ENCODE measurements at places on chromosomes 3 and 15.
A peak's percentile ranks its signal among the peaks of the same experiment; 100 is the strongest.

DNA sequence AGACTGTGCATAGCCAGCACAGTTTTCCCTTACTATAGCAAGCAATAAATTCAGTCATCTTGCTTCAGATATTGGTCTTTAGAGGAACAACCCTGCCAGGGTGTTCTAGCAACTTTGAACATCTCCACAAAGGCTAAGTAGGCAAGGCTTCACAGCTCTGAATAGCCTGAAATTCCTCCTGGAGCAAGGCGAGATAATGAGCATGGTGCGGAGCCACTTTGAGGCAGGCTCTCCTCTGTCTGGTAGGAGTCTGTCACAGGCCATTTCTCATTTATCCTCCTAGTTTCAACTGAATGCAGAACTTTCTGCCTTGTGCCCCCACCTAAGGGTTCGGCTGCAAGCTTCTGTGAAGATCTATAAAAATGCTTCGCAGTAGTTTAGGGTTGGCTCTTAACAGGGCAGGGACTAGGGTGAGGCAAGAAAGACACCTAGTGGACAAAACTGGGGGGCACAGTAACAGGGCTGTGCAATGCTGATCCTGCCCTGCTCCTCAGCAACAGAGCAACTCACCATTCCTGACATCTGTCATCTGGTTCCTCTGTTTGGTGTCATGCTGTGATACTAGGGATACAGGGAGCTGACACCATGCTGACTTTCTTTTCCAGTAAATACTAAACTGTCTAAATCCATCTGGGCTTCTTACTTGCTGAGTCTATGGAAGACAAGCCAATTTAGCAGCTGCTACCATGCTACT lies 16.6 kb upstream of the EHHADH start:
- peak; percentile 69 for DNase-seq

- no peak for DNase-seq
Observed at GRCh38 chr15:93052090-93052879, 36.7 kb downstream of the RGMA start.

- DNase-seq: peak; percentile 76
Observed at GRCh38 chr3:36868614-36869436, 76.0 kb downstream of the TRANK1 start.

DNA sequence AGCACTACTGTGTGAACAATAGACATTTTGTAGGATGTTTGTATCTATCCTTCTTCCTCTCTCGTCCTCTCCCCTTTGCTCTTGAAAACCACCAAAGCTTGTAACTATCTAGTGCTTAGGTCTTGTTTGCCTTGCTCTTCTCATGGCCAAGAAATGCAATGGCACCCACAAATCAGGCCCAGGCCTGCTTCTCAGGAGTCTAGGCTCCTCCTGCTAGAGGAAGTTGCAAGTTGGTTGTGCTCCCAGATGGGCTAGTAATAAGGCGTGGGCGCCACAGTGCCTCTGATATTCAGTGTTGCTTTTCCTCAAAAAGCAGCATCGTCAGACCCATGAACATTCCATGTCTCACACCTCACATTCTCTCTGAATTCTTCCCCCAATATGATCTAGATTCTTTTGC lies 28.7 kb downstream of the ZNF385D start:
- no peak for DNase-seq

- no peak for DNase-seq
Observed at GRCh38 chr15:42364529-42364928, 5.2 kb downstream of the CAPN3 start.

DNA sequence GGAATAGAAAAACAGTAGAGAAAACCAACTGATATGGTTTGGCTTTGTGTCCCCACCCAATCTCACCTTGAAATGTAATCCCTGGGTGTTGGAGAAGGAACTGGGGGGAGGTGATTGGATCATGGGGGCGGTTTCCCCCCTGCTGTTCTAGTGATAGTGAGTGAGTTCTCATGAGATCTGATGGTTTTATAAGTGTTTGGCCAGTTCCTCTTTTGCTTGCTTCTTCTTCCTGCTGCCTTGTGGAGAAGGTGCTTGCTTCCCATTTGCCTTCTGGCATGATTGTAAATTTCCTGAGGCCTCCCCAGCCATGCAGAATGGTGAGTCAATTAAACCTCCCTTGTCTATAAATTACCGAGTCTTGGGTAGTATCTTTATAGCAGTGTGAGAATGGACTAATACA lies 48.4 kb downstream of the EOMES start:
- no peak for DNase-seq

GRCh38 chr3:190229632-190230424 lies 92.4 kb downstream of the CLDN1 start:
- no peak for DNase-seq

DNA sequence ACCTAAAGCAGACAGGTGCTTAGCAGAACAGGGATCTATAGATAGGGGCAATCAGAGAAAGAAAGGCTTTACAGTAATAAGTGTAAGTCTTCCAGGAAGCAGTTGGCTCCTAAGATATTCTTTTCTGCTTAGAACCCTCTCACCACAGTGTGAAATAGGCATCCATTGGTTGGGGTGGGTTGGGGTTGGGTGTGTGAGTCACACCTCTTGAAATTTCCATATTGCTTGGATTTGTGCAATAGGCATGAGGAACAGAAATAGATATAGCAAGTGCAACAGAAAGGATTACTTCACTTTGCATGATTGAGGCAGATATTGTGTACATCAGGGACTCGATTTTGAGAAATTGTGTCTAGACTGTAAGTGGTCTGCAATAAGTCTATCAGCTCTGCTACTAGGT lies 200.1 kb upstream of the GAP43 start:
- DNase-seq: no peak

GRCh38 chr3:66486202-66486601 lies 14.6 kb downstream of the LRIG1 start:
- peak; percentile 30 for DNase-seq

DNA sequence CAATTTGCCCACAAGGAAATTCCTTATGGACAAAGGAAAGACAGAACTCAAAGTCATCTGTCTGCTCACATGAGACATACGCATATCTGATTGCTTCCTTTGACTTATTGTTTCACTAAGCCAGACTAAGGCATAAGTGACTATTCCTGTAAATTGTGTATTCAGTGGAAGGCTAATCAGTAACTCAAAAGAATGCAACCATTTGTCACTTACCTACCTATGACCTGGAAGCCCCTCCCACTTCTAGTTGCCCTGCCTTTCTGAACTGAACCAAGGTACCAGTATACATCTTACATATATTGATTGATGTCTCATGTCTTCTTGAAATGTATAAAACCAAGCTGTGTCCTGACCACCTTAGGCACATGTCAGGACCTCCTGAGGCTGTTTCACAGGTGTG lies 53.5 kb upstream of the PROK2 start:
- DNase-seq: no peak

GRCh38 chr3:128430731-128431130 lies 36.0 kb downstream of the DNAJB8 start:
- DNase-seq: no peak

DNA sequence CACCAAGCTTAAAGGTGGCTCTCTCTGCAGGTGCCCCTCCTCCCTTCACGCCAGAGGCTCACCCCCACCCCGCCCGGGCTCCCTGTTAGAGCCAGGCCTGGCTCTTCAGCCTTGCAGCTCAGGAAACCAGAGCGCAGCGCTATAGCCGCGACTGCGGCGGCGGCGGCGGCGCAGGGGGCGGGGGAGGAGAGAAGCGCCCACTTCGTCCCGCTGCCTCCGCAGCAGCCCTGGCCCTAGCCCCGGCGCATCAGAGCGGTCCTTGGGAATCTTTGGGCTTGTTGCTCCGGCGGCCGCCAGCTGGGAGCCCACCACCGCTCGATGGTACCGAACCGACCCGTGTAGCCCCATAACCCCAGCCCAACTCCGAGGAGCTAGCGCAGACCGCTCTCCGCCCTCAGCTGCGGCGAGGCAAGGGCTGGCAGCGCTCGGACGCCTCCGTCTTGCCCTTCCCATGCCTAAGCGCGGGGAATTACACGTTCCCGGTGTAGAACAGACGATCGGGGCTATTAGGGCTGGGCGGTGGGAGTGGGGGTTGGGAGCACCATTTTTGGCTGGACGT lies 1.2 kb downstream of the RASGRF1 start:
- no peak for DNase-seq

- no peak for DNase-seq
Observed at GRCh38 chr15:55197719-55198118, 978 bp upstream of the RSL24D1 start.

GRCh38 chr3:187026317-187026670 lies 96.0 kb downstream of the ST6GAL1 start:
- DNase-seq: no peak

DNA sequence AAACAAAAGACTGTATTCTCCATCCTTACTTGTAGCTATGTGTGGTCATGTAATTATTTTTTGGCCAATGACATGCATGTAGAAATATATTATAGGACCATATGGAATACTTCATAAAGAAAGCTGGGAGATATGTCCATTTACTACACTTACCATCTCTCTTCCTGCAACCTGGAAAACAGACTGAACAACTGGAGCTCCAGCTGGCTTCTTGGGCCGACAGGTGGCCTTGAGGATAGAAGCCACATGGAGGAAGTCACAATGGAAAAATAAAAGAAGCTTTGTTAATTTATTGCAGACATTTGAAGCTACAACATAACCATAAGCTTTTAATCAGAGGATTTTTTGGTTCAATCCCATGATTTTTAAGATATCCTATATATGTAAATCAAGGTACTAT lies 167.9 kb upstream of the CBLB start:
- no peak for DNase-seq

DNA sequence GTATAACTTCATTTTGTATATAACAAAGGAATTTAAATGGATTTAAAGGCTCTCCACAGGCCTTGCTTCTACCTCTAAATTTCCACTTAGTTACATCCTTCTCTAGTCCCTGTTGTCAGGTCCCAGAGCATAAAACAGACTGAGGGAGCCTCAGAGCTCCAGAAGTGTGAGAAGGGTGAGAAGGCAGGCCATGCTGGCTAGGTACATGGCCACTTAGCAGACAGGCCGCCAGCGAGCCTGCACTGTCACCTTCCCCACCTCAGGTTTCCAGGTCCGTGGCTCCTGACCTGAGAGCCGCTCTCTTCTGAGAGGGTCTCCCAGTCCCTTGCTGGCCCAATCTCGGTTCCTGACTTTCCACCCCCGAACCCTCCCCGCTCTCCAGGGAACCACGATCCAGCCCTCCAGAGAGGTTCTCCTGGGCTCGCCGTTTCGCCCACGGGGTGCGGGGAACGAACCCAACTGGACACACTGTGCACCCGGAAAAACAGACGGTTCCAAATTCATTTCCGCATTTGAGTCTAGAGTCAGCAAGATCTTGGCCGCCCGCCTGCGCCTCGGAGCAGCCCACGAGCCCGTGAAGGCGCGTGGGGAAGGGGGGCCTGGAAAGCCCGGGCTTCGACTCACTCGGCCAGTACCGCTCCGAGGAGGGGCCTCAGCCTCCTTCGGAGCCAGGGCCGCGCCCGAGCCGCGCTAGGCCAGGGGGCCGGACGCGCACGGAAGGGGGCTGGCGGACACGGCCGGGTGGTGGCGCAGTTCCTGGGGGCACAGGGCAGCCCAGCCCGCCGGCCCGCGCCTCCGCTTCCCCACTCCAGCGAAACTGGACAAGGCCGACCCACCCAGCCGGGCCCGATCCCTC lies 16.7 kb upstream of the SOX2 start:
- DNase-seq: no peak

DNA sequence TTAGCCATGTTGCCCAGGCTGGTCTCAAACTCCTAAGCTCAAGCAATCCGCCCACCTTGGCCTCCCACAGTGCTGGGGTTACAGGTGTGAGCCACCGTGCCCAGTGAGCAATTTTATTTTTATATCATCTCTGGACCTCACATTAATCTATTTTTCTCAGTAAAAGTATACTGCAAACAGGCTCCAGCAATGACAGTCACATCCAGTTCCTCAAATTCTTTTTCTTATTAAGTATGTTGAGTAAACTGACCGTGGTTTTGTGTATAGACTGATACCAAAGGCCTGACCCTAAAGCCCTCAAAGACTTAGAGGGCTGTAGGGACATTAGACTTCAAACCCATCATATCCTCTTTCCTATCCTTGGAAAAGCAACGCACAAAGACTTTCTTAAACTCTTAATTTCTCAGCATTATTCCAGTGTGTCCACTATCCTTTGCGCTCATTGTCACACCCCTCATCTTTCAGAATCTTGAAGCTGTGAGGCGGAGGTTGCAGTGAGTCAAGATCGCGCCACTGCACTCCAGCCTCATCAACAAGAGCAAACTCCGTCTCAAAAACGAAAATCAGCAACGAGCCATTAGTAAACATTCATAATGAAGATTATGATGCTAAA lies 2.0 kb downstream of the NGLY1 start:
- no peak for DNase-seq

- DNase-seq: no peak
Observed at GRCh38 chr15:65055201-65055870, 10.1 kb downstream of the SLC51B start.

GRCh38 chr15:90184786-90185704 lies 16.1 kb upstream of the SEMA4B start:
- peak; percentile 74 for DNase-seq

- DNase-seq: no peak
Observed at GRCh38 chr3:116445990-116446389, 703 bp upstream of the LSAMP start.

DNA sequence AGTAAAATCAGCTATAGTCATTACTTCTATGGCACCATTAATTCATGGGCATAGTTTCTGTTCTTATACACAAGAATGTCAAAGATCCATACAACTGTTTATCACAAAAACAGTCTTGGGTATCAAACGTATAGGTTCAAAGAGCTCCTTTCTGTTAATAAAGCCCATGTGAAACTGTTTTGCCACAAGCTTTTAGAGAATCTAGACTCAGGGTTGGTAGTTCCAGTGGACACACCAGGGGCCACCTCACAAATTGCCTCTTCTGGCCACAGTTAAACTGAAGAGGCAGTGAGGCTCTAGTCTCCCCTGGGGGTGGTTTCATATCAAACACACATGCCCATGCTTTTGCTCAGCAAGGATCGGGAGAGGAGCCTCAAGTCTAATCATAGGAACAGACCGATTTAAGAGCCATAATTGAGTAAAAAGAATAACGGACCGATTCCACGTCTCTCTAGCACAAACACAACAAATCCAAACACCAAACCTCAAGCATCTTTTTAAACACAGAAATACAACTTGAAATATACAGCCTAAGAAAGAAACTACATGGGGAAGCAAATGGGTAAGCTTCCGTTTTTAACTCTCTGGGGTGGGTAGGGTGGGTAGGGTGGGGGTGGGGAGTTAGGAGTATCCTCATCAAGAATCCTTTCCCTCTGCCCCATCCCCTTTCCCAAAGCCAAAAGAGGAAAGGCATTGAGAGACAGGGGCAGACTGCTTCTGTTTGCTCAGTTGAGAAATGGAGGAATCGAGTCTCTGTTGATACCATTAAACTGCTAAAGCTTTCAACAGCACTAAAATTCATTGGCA lies 443.3 kb downstream of the MAGI1 start:
- no peak for DNase-seq

All from AG08395 (cell line).